ENCODE measurements at places on chromosomes 3 and 15.

DNA sequence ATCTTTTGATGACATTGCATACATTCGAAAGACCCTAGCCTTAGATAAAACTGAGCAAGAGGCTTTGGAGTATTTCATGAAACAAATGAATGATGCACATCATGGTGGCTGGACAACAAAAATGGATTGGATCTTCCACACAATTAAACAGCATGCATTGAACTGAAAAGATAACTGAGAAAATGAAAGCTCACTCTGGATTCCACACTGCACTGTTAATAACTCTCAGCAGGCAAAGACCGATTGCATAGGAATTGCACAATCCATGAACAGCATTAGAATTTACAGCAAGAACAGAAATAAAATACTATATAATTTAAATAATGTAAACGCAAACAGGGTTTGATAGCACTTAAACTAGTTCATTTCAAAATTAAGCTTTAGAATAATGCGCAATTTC is 16.7 kb downstream of the KCNMB3 start:
- DNase-seq = no peak

DNA sequence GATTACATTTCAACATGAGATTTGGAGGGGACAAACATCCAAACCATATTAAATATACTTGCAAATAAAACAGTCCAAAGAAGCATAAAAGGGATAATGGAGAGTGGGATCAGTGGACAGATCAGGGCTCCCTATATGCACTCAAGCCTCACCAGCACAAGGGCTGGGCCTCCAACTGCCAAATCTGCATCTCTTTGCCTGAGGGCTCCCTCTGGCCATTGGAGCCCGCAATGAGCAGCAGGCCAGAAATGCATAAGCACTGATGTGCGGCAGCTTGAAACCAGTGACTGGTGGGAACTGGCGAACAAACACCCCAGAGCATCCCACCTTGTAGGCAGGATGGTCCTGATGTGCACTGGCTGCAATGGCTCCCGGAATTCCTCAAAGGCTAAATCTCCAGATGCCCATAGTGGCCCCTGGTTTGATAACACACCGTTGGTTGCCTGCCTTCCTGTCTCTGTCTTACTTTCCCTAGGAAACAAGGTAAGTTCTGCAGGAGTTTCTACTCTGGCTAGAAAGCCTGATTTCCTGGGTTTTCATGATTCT is 55.9 kb upstream of the POMGNT2 start:
- no peak for DNase-seq

DNA sequence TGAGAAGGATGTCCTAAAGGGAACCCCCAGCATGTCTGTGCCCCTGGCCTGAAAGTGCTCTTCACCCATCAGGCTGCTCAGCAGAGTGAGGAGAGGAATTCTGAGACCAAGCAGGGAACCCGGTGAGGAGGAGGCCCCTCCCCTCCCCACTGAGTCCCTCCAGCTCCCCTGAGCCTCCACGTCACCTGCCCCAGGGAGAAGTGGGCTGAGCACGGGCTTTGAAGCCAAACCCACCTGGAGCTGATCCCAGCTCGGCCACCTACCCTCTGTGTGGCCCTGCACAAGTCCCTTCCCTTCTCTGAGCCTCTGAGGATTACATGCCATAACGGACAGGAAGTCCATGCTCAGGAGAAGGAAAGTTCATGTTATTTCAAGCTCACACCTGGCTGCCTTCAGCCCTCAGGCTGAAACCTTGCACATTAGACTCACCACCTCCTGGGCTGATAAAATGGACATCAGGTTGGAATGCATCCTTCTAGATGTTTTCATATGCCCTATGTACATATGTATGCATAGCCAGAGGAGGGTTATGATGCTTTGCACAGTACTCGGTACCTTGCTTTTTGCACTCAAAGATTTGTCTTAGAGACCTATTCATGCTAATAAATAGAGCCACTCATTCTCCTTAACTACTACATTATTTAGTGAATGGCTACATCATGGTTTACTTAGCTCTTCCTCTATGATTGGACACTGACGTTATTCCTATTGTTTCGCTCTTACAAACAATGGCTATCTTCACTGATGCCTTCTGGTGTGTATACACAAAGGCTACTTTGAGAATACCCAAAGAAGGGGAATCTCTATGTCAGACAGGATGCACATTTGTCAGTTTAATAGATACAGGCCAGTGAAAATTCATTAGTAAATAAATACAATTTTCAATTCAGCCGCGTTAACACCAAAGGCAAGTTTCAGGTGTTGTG is 31.6 kb upstream of the GATA2 start:
- DNase-seq = no peak

GRCh38 chr3:164380156-164380555 is 698.1 kb downstream of the SI start:
- DNase-seq = no peak

DNA sequence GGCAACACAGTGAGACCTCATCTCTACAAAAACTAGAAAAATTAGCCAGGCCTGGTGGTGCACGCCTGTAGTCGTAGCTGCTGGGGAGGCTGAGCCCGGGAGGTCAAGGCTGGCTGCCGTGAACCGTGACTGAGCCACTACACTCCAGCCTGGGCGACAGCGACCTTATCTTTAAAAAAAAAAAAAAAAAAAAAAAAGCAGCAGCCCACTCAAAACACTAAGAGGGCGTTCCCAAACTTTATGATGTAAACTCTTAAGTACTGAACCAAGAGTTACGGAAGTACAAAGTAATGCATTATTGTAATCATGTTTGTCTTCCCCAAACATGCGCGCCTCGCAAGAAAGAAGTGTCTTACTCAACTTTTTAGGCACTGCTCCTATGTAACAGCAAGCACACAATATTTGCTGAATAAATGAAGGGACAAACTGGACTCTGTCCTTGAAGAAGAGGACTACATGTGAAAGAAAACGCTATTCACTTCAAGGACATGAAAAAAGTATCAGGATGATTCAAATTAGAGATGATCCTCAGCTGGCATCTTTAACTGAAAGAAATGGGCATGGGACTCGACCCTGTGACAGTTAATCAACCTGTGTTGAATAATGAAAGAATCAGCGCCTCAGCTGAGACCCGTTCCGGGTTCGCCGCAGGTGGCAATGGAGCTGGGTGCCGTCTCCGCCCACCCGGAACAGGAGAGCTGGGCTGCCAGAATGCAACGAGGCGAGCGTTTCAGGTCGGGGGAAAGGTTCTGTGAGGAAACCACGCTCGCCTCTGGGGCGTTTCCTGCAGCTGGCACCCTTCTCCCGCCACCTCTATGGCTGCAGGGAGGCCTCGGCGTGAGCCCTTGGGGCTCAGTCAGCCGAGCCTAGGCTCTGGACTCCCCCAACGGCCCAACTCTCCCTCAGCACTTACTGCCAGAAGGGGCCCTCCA is 718 bp downstream of the SPG11 start:
- peak; percentile 48 for DNase-seq

- no peak for DNase-seq
Measured at GRCh38 chr15:36557364-36557763, 22.1 kb upstream of the CDIN1 start.

- no peak for DNase-seq
Measured at GRCh38 chr3:46829699-46830208, 33.5 kb downstream of the MYL3 start.

DNA sequence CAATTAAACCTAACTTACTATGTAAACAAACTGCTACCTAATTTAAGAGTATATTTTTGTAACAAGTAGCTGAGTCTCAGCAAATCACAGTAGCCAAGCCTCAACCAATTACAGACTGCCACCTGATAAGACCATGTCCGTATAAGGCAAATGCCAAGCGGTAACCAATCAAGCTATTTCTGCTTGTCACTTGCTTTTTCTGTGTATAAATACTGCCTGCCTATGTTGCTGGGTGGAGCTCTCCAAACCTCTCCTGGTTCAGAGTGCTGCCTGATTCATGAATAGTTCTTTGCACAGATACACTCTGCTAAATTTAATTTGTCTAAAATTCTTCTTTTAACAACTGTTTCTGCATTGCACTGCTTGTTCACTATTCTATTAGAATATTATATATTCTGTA is 42.6 kb downstream of the ZNF148 start:
- no peak for DNase-seq

- DNase-seq = no peak
Measured at GRCh38 chr3:168273036-168273435, 177.3 kb upstream of the GOLIM4 start.

DNA sequence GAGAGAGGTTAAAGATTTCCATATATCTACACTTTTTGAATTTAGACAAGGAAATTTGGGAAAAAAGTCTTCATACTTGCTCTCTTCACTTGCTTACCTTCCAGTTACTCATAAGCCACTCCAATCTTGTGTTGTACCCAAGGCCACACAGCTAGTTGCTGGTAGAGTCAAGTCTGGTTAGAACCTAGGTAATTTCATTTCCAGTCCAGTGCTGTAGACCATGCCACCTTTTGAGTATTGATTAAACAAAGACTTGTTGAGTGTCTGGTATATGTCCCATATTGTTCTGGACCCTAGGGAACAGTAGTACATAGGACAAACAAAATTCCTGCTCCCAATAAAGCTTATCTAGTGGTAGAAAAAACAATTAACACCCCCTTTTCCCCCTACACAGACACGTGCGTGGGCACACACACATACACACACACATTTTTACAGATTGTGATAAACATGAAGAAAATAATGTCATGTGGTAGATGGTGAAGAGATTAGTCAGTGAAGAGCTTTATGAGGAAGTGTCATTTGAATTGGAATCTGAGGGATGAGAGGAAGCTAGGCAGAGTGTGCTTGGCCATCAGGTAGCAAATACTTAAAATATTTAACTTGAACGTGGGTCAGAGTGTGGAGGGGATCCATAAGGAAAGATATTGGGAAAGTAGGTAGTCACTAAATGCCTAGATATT is 2.1 kb downstream of the CMC1 start:
- no peak for DNase-seq

DNA sequence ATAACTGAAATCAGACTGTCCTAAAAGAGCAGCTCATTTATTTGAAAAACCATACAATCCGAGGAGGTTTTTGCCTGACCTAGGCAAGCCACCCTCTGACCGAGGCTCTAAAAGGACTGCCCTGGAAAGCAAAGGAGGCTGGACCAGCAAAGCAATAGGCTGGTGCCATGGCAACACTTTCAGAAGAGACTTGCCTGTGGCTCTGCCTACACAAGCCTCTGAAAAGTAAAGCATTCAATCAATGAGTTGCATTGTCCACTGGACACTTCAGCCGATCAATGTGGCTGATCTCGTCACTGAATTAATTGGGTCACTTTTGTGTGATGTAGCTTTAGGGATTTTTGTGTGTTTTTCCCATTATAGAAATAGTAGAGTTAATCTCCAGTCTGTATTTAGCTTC is 99.1 kb upstream of the SEMA6D start:
- no peak for DNase-seq

GRCh38 chr3:99523431-99524127 is 114.8 kb upstream of the COL8A1 start:
- DNase-seq = no peak

DNA sequence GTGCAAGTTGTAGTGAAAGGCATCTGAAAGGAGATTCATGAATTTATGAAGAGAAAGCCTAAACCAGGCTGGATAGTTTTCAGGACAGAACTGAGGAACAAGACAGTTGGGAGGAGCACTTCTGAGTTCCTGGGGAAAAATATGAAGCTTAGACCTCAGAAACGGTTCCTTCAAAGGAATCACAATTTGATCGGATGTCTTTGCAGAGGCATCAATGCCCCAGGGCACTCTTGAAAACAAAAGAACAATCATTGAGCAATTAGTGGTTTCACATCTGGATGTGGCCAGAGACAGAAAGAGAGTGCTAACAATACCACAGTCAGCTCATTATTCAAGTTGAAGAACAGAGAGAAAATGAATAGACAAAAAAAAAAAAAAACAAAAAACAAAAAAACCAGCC is 86.2 kb downstream of the KLF13 start:
- DNase-seq = no peak

DNA sequence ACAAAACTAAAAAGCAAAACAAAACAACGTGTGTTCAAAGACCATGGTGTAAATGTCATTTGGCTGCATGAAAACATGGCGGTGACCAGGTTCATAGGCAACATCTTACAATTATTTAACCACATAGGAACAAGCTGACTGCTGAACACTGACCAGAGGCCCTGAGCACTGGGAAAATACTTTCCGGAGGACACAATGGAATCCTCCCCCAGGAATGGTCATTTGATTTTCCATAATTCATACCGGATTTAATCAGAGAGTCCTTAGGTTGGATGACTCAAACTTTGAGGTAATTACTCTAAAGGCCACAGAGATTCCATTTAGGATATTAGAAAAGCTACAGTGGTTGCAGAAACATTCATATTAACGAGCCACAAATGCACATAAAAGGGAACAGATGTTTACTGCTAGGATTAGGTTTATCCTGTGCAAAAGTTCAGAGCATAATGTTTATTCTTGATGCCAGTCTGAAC is 254.7 kb downstream of the NR1D2 start:
- no peak for DNase-seq

DNA sequence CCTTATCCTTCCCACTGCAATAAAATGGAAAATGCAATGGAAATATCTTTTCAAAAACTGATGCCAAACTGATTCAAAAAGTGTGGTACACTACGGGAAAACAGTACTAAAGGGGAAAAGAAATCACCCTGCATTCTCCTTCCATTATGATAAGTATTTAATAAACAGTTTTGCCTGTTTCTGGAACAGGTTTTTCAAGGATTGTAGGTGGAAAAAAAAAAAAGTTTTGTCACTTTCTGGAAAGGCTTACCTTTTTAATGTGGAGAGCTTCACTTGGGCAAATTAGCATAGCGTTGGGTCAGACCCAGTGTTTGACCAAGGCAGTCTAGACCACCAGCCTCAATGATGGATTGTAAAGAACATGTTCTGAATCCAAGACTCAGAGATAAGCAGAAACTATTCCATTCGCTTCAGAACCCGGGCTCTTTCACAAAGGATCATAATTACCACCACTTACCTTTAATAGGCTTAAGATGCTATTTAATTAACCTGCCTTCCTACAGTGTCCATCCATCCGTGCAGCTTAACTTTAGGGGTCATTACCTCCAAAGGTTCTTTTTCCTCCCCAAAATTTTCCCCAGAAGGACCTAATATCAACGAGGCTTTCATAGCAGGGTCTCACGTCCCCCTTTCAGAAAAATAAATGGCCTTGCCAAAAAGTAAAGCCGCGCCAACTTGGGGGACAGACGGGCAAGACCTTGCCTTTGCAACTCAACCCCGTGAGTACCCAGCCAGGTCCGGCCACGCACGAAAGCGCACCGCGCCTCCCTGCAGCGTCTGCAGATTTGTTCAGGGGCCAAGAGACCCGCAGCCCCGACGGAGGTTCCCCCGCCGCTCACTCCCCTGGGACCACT is 1.0 kb downstream of the DCBLD2 start:
- no peak for DNase-seq
